ENCODE measurements at places on chromosomes 6 and 20. TPM values are rescaled to one million over a fixed set of nuclear protein-coding genes. Genes with fewer than 3 reads are reported as not detected.

Gene SMLR1
- 1.4 TPM for polyA plus RNA-seq

Gene SIRPG
- polyA plus RNA-seq: 0.89 TPM

Gene LAMA4
- polyA plus RNA-seq: 2.0 TPM

DNA sequence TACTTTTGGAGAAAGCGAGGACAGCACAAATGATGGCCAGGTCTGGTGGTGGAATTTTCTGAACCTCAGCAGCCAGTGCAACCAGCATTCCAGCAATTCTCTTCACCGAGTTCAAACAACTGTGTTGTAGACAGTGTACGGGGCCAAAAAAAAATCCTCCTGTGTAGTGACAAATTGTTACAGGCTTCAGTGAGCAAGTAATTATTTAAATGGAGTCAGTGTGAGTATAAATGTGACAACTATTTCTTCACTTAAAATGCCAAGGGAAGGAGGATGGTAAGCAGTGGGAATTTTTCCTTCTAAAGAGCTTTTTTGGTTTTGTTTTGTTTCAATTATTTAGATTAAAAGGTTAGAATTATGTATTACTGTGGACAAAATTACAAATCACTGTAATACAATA is 154.1 kb downstream of the TMEM242 start:
- no peak for DNase-seq
- H3K4me1 ChIP-seq: no peaks in the 10 kb centered on the region
- H3K4me3 ChIP-seq: no peak overlapping the region
- H3K27ac ChIP-seq: no peak overlapping the region
- H3K27me3 ChIP-seq: no peaks in the 10 kb centered on the region

DNA sequence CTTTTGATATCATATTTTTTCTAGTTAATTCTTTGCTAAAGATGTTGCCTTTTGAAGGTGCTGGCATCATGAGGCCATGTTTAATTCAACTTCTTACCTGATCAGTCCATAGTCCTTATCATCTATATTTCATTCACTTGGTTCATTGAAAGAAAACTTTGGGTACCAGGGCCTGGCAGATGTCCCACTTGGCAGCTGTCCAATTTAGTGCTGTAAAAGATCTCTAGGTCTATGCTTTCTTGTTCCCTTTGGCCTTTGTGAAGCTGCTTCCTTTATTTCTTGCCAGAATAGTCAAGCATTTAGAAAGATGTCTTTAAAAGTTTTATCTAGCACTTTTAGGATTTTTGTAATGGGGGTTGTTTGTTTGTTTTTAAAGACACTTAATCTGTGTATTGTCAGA is 61.7 kb upstream of the EYA4 start:
- no peaks in the 10 kb centered on the region for H3K4me1 ChIP-seq
- H3K36me3 ChIP-seq: no peaks in the 10 kb centered on the region
- H3K27ac ChIP-seq: no peak overlapping the region
- H3K4me3 ChIP-seq: no peak overlapping the region

DNA sequence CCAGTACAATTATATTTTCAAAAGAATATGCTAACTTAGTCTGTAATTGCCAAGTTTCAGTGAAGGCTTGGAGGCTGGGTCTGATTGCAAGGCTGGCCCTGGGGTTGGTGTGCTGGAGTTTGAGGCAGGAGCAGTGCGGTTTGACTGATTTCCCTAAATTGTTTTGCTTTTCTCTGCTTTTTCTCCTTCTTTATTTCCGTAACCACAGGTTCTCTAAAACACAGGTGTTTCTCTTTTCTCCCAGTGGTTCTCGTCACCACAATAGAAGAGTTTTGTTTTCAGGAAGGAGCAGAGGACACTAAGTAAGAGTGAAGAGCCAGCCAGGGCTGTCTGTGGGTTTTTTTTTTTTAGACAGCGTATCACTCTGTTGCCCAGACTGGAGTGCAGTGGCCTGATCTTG is 8.2 kb upstream of the SNX9 start:
- no peaks in the 10 kb centered on the region for H3K36me3 ChIP-seq
- no peak overlapping the region for H3K4me3 ChIP-seq
- H3K4me1 ChIP-seq: no peaks in the 10 kb centered on the region
- no peak overlapping the region for H3K27ac ChIP-seq
- no peaks in the 10 kb centered on the region for H3K27me3 ChIP-seq
